ENCODE measurements at places on chromosomes 3 and 15.

GRCh38 chr3:123294296-123294938, 92.7 kb downstream of the SEC22A start:
- peaks cover 2% of the 10 kb centered on the region for H3K27me3 ChIP-seq
- H3K4me1 ChIP-seq = no peaks in the 10 kb centered on the region
- H3K27ac ChIP-seq = no peak overlapping the region
- no peaks in the 10 kb centered on the region for H3K36me3 ChIP-seq
- DNase-seq = no peak
- no peak overlapping the region for H3K4me3 ChIP-seq

DNA sequence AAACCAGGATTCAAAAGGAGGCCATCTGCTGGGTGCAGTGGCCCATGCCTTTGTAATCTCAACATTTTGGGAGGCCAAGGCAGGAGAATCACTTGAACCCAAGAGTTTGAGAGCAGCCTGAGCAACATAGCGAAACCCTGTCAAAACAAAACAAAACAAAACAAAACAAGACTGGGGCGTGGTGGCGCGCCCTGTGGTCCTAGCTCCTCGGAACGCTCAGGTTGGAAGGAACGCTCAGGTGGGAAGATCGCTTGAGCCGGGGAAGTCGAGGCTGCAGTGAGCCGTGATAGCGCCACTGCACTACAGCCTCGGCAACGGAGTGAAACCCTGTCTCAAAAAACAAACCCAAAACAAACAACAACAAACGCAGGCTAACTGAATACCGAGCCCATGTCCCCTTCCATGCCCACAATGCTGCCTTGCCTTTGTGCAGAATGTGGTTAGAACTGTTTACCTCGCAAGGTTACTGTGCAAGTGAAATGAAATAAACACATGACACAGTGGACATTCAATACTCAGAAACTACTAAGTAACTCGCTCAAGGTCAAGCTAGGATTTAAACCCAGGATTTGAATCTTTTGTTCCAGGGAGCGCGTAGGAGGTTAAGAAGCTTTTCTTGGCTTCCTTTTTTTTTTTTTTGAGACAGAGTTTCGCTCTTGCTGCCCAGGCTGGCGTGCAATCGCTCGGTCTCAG, 766 bp upstream of the EMC4 start:
- H3K36me3 ChIP-seq = peaks cover 8% of the 10 kb centered on the region
- H3K27me3 ChIP-seq = no peaks in the 10 kb centered on the region
- DNase-seq = no peak
- H3K27ac ChIP-seq = peak overlapping the region; percentile 72
- peak overlapping the region; percentile 59 for H3K4me3 ChIP-seq

- H3K27me3 ChIP-seq = no peaks in the 10 kb centered on the region
- no peaks in the 10 kb centered on the region for H3K36me3 ChIP-seq
- H3K4me3 ChIP-seq = no peak overlapping the region
- H3K4me1 ChIP-seq = no peaks in the 10 kb centered on the region
- no peak overlapping the region for H3K27ac ChIP-seq
- no peak for DNase-seq
Measured at GRCh38 chr3:61877359-61878138, 316.2 kb downstream of the PTPRG start.

DNA sequence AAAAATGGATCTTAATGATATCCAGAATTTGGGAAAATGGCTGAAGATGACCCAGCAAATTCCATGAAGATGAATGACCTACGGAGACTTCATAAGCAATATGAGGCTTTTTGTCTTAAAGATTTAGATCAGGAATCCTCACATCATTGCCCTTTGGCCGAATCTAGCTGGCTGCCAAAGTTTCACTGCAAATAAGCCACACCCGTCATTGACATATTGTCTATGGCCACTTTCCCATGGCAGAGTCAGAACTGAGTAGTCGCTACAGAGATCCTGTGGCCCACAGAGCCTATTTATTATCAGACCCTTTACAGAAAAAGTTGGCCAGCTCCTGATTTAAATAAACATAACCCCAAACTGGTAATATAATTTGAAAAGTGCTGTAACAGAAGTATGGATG, 307.4 kb upstream of the RARB start:
- H3K4me3 ChIP-seq = no peak overlapping the region
- H3K36me3 ChIP-seq = no peaks in the 10 kb centered on the region
- H3K27ac ChIP-seq = no peak overlapping the region
- DNase-seq = no peak

DNA sequence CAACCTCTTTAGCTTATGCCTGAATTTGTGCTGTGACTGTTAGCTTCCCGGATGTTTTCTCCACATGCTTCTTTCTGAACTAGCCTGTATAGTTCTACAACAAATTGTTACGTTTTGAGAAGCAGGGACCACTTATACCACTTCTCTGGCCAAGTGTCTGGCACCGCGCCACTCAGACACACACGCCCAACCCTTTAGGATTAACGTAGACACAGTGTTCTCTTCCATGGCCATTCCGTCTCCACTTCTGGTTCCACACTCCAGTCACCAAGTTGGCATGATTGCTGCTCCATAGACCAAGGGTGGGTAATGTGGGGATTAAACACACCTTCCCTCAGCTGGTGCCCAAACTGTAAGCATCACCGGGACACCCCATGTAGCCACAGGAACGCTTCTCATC, 755 bp upstream of the TMEM108 start:
- no peaks in the 10 kb centered on the region for H3K36me3 ChIP-seq
- DNase-seq = no peak
- H3K27ac ChIP-seq = no peak overlapping the region
- no peak overlapping the region for H3K4me3 ChIP-seq
- H3K4me1 ChIP-seq = peaks cover 4% of the 10 kb centered on the region
- H3K27me3 ChIP-seq = peaks cover 3% of the 10 kb centered on the region

DNA sequence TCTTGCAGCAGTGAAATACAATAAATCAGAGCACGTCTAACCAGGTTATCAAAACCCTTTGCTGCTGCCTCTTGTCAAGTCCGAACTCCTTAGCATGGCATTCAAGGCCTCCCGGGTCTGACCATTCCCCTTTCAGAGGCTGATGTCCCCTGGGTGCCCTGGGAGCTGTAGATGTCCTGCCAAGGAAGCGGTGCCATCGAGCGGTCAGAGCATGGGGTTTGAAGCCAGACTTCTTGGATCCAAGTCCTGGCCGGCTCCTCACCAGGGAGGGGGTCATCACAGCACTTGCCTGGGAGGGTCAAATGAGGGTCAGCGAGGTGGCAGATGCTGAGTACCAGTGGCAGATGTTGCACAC, 496 bp downstream of the TF start:
- H3K36me3 ChIP-seq = no peaks in the 10 kb centered on the region
- no peaks in the 10 kb centered on the region for H3K4me1 ChIP-seq
- no peak for DNase-seq
- no peak overlapping the region for H3K4me3 ChIP-seq
- no peak overlapping the region for H3K27ac ChIP-seq
- H3K27me3 ChIP-seq = peaks cover 14% of the 10 kb centered on the region

DNA sequence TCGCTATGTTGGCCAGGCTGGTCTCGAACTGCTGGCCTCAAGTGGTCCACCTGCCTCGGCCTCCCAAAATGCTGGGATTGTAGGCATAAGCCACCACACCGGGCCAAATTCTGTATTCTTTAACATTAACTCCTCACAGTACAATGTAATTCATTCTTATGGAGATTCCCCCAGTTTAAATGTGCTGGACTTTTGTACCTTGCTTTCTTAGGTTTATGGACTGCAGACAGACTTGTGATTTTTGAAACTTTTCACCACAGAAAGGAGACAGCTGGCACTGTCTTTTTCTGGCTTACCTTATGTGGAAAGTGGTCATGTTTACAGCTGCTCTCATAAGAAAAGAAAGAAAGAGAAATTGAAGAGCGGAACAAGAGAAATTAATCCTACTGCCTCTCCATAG, 103.8 kb downstream of the IQCH start:
- no peaks in the 10 kb centered on the region for H3K4me1 ChIP-seq
- DNase-seq = no peak
- no peak overlapping the region for H3K4me3 ChIP-seq
- no peaks in the 10 kb centered on the region for H3K36me3 ChIP-seq
- H3K27ac ChIP-seq = no peak overlapping the region

DNA sequence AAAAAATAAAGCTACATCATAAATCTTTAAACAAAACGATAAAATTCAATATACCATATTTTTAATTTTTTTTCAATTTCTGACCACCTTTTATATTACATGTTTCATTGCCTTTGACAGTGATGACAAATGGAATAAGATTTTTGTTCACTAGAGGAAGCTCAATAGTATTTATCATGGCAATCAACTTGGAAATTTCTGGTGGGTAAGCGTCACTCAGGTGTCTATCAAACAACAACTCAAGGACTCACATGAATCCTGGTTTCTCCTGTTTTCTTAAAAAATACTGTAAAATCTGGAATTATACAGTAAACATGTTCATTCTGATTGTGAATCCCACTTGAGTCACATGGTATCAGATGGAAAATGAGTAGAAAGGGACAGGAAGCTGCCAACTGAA, 782.2 kb downstream of the OTOL1 start:
- no peaks in the 10 kb centered on the region for H3K4me1 ChIP-seq
- no peak for DNase-seq
- no peaks in the 10 kb centered on the region for H3K27me3 ChIP-seq
- no peak overlapping the region for H3K27ac ChIP-seq
- no peaks in the 10 kb centered on the region for H3K36me3 ChIP-seq

DNA sequence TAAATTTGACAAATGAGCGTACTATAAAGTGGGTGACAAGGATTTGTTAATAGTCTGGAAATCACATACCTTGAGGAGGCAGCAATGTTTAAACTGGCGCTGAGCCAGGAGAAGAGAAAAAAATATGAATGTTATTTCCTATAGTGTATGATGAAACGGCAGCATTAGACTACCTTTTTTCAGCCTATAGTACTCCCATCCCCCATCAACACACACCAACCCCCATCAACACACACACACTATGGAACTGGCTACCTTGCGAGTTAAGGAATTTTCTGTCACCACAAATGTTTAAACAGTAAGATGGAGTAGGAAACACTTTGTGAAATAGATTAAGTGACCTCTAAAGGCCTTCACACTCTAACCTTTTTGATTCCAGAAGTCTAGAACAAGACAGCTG, 46.8 kb upstream of the ZCWPW2 start:
- H3K4me3 ChIP-seq = no peak overlapping the region
- no peaks in the 10 kb centered on the region for H3K27me3 ChIP-seq
- no peak for DNase-seq
- no peak overlapping the region for H3K27ac ChIP-seq

DNA sequence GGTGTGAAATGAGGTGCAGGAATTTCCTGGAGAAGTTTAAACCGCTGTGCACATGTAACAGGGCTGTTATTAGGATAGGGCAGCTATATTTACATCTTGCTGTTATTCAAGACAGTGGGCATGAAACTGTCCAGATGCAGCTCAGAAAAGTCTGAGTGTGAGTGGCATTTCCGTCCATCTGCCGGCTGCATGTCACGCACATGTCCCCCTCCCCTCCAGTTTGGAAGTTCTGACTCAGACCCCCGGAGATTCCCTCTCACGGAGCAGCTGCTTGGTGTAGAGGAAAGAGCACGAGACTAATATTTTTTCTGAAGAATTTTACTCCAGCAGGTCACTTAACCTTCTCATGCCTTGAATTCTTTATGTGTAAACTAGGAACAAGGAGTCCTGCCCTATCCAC, 69.8 kb downstream of the FEM1B start:
- H3K4me3 ChIP-seq = no peak overlapping the region
- H3K36me3 ChIP-seq = no peaks in the 10 kb centered on the region
- H3K27me3 ChIP-seq = no peaks in the 10 kb centered on the region
- no peak for DNase-seq

DNA sequence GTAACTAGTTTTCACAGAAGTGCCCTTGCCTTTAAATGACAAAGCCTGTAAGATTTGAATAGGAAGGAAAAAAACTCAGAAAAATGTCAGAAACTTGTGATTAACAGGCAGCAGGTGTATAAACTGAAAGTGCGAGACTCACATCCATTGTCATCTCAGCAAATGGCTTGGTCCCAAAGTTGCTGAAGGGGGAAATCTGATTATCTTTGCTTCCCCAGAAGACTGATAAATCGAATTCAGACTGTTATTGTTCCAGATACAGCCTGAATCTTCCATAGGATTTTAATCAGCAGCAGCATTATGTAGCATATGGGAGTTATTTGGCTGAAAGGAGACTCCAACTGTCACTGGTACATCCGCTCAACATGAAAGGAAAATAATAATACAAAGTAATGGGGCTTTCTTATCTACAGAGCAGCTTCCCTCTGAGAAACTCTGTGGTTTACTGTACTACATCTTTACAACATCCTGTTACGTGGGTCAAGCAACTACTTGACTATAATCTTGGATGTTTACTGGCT, 550.4 kb upstream of the CCDC54 start:
- H3K4me1 ChIP-seq = no peaks in the 10 kb centered on the region
- H3K4me3 ChIP-seq = no peak overlapping the region
- H3K36me3 ChIP-seq = no peaks in the 10 kb centered on the region
- H3K27me3 ChIP-seq = no peaks in the 10 kb centered on the region
- H3K27ac ChIP-seq = no peak overlapping the region

DNA sequence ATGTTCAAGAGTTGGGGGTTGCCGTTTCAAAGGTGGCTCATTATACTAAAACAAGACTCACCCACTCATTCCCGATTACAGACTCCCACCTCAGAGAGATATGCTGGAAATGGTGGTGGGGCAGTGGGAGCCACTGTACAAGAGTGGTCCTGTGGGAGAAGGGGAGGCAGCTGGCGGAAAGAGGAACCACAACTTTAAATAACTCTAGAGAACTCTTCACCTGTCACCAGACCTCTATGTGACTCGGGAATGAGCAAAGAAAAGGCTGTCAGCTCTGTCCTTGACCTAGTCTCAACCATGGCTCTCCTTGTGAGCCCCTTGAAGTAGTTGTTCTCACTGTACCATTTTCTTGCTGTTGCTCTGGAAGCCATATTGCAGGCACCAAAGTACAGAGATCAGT, 293.8 kb downstream of the CHST2 start:
- H3K36me3 ChIP-seq = no peaks in the 10 kb centered on the region
- no peak overlapping the region for H3K4me3 ChIP-seq
- H3K4me1 ChIP-seq = no peaks in the 10 kb centered on the region
- H3K27ac ChIP-seq = no peak overlapping the region
- no peak for DNase-seq
- no peaks in the 10 kb centered on the region for H3K27me3 ChIP-seq

DNA sequence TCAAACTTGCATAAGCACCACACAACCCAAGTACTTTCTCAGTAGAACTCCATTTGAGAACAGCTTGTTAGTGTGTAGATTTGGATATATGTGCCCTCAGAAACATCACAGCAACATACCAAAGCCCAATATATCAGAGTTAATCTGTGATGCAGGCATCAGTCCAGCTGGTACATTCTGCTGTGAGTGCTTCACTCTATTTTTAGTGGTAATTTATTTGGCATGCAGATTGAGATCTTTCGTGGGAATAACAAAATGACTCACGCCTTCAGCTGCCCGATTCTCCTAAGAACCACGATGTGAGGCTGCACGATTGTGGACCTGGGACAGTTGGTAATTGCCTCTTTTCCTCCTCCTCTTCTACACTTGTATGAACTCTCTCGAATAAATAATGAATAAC, 730.7 kb downstream of the SQOR start:
- no peak for DNase-seq
- H3K4me3 ChIP-seq = no peak overlapping the region
- no peaks in the 10 kb centered on the region for H3K4me1 ChIP-seq
- no peaks in the 10 kb centered on the region for H3K36me3 ChIP-seq
